ENCODE measurements at places on chromosomes 6 and 20.

GRCh38 chr6:113414511-113414910 lies 442.6 kb upstream of the MARCKS start:
- no peak for DNase-seq

DNA sequence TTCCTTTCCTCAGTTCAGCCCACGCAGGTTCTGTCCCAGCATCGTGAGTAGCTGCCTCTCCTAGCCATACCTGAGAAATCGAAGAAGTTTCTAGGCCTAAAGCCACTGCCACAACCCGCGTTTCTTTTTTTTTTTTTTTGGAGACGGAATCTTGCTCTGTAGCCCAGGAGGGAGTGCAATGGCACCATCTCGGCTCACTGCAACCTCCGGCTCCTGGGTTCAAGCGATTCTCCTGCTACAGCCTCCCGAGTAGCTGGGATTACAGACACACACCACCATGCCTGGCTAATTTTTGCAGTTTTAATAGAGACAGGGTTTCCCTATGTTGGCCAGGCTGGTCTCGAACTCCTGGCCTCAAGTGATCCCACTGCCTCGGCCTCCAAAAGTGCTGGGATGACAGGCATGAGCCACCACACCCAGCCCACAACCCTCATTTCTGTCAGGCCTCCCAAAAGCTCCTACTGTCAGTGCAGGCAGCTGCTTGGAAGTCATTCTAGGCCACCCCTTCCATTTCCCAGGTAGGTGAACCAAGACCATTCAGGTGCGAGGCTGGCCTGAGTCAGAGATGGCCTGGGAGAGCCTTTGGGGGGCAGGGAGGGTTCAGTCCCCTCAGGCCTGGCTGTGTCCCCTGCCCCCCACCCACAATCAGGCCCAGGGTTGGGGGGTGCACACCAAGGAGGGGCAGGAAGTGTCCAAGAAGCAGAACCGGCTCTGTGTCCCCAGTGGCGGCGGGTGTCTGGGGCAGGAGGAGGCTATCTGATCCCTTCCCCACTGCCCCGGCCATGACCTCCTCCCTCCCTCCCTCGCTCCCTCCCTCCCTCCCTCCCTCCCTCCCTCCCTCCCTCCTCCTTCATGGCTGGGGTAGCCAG lies 47.2 kb downstream of the NOL4L start:
- no peak for DNase-seq

GRCh38 chr6:143333749-143334520 lies 116.6 kb downstream of the ADAT2 start:
- DNase-seq = no peak

GRCh38 chr6:166745801-166746668 lies 119.0 kb upstream of the RPS6KA2 start:
- no peak for DNase-seq

- no peak for DNase-seq
These were observed 58.0 kb upstream of the SALL4 start for GRCh38 chr20:51860111-51860882.

DNA sequence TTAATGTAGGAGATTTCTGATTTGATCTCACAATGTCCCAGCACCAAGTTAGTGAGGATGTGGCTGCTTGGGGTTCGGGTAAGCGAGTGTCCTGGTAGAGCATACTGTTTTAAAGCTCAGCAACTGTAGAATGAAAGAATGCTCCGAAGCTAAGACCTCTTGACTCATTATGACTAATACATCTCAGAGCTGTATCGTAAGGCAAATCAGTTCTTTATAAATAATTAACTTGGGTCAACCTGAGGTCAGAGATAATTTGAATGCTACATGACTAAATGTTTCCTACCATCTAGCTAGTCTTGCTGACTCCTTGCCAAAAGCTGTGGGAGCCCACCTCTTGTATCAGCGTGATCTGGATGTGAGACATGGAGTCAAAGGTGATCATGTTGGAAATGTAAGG lies 128.8 kb upstream of the PDE7B start:
- DNase-seq = no peak

GRCh38 chr6:104325341-104326172 lies 534.2 kb downstream of the HACE1 start:
- no peak for DNase-seq

DNA sequence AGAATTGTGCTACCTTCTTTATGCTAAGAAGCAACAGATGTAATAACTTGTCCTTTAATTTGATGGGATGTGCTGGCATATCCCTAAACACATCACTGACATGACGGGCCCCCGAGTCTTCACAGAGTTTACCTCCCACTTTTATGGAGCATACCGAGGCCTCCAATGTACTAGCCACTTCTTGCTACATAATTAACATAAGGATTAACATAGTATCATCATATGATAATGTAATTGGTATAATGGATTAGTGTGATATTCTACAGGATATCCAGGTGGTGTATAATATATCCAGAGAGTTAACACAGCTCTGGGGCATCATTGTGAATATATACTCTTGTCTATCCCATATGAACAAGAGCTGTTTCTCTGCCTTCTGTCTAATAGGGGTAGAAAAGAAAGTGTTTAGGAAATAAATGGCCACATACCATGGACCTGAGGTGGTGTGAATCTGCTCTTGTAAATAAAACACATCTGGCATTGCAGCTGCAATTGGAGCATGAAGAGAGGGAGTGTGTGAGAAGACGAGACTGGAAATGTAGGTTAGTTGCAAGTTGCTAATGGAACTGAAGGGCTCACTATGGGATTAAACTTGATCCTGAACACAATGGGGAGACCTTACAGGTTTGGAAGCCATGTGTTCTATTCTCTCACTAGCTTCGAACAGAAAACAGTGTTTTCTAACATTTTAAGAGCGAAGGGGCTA lies 102.3 kb downstream of the IYD start:
- DNase-seq = no peak

- DNase-seq = no peak
These were observed 143.5 kb upstream of the BMP2 start for GRCh38 chr20:6623989-6624388.

DNA sequence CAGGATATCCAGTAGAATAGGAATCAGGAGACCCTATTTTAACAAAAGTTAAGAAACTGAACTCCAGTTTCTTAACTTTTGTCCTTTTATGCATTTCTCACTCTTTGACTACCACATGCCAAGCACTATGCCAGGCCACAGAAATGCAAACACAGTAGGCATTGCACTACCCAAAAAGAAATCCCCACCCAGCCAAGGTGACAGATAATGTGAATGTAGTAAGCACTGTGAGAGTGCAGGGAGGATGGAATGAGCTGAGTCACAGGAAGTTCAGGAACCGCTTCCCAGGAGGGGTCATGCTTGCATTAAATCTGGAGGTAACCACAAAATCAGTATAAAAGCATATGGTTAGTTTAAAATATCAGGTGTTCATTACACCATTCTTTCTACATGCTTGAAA lies 20.1 kb upstream of the FAM83C start:
- no peak for DNase-seq

GRCh38 chr6:138806889-138807288 lies 11.0 kb downstream of the ECT2L start:
- no peak for DNase-seq

- DNase-seq = no peak
These were observed 10.4 kb downstream of the TAF4 start for GRCh38 chr20:62055106-62055861.

GRCh38 chr20:58174708-58175280 lies 53.7 kb downstream of the ANKRD60 start:
- DNase-seq = no peak

DNA sequence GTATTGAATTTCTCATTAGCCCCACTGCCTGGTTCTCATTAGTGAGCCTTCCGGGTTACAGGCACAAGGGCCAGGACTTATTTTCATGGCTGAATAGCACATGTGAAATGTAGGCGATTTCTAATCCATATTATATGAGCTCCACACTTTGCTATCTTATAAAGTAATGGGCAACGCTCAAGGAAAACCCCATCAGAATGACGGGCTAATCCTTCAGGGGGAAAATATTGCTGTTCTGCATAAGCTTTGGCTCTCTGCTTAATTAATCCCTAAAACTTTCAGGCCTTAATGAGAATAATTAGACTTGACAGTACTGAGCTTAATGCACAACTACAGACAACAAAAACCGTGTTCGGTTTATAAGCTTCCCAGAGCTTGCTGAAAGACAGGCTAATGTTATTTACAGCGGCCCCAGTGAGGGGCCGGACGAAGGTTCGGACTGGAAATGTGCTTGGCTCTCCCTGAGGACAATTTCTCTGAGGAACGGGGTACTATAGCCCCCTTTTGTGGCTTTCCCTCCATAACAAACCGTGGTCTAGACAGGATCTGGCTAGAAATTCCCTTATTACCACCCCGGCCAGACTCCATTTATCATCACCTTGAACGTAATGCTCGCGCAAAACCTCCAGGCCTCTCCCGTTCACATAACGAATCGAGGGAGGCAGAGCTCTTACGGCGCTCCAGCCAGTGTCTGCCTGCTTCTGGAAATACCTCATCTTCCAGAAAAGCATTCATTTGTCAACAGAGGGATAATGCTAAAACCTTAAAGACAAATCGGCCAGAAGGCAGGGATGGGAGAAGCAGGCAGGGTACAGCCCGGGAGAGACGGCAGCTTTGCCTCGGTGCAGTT lies 164.5 kb downstream of the CD83 start:
- no peak for DNase-seq

- no peak for DNase-seq
These were observed 12.7 kb downstream of the HECA start for GRCh38 chr6:139147628-139148027.

GRCh38 chr6:56695702-56696101 lies 53.0 kb upstream of the DST start:
- no peak for DNase-seq

- DNase-seq = no peak
These were observed 6.2 kb downstream of the PSMA7 start for GRCh38 chr20:62137092-62137384.

- DNase-seq = no peak
These were observed 451.6 kb downstream of the ADGRB3 start for GRCh38 chr6:69086689-69087088.

DNA sequence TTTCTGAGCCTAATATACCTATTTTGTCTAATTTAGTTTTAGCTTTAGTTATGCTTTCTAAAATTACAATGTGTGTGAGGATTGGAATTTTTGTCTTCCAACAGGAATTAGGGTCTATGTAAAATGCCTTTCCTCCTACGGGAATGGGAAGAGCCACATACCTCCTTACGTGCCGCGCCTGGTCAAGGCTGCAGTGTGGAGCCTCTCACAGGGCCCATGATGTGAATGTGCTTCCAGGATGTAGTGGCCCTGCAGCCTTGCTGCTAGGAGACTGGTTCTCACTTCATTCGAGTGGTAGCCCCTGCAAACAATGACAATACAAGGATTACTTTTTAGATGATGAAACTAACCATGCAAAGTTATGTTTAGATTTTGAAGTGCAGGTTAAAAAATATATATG lies 110.2 kb downstream of the SOBP start:
- DNase-seq = no peak

DNA sequence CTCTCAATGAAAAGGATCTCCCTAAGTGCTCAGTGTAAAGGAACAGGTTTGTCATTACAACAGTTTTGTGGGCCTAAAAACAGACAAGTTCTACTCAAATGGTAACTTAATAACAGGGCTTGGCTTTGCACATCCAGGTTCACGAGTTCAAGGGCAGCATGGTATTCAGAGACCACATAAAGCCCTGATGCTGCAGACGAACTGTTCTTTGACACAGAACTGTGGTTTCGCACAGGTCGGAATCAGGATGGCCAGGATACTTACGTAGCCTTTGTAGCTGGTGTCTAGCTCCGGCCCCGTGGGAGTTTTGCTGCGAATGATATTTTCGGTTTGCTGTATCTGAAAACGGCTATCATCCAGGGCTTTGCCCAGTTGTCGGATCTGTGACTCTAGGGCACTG lies 335.9 kb downstream of the ESR1 start:
- no peak for DNase-seq

DNA sequence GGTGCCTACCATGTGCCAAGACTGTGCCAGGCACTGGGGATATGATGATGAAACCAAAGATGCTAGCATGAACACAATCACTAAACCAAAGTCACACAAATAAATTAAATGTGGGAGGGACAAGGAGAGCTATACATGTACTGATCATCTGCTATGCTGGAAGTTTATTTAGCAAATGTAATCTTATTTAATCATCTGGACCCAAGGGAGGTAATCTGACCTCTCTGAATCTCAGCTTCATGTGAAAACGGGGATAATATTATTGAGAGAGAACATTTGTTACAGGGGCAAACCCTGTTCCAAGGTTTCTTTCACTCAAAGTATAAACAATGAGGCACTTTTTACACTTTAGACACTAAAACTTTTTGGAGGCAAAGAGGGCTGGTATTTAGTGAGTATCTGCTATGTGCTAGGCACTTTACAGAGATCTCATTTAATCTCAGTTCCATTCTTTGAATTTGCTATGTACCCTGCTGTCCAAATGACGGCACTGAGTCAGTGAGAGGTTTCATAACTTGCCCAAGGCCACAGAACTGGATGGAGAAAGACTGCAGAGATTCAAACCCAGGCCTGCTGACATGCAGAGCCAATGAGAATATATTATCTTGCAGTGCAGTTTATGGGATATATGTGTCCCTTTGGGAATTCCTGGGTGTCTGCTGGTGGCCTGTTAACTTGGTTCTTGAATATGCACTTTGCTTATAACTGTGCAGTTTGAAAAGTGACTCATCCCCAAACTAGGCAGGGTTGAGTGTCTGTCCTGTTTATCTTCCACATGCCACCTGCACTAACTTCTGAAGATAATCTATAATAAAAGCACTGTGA lies 3.3 kb upstream of the ASXL1 start:
- no peak for DNase-seq

GRCh38 chr6:133891927-133892812 lies 3.3 kb downstream of the TCF21 start:
- DNase-seq = no peak

DNA sequence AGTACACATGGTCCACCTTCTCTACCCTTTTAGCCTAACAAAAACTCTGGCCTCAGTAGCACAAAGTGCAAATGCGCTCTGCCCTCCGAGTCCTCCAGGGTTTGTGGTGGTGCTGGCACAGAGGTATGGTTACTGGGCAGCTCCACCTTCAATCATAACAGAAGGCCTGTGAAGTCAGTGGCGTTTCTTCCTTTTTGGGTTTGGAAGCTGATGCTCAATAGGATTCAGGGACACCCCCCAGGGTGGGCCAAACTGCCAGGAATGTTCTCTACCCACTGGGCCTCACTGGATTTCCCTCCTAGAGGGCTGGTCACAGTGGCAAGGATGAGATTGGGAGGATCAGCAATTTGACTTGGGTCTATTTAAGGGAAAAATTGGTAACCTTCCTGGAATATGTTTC lies 286.1 kb upstream of the FOXQ1 start:
- no peak for DNase-seq

- DNase-seq = no peak
These were observed 17.4 kb downstream of the SCML4 start for GRCh38 chr6:107806691-107807090.

- no peak for DNase-seq
These were observed 21.1 kb downstream of the COL20A1 start for GRCh38 chr20:63314015-63314471.
